Stimulated activated CD8-positive, alpha-beta memory T cell treated with anti-CD3 and anti-CD28 coated beads, Interleukin-4, amount 100 ng/mL, for 1 hour (primary cell): ENCODE measurements at places on chromosomes 6 and 20.

DNA sequence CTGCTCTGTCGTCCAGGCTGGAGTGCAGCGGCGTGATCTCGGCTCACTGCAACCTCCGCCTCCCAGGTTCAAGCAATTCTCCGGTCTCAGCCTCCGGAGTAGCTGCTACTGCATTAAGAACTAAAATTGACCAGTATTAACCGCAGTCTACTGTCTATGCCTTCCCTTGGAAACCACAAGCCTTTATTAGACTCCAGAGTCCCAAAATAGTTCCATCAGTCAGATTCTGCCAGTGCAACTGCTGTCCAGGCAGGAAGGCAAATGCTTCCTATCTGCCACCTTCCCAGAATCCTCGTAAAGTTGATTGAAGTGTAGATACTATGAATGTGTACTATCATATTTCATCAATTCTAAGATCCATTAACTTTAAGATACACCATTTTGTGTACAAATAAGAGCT, 16.7 kb downstream of the KAT14 start:
- DNase-seq: no peak

DNA sequence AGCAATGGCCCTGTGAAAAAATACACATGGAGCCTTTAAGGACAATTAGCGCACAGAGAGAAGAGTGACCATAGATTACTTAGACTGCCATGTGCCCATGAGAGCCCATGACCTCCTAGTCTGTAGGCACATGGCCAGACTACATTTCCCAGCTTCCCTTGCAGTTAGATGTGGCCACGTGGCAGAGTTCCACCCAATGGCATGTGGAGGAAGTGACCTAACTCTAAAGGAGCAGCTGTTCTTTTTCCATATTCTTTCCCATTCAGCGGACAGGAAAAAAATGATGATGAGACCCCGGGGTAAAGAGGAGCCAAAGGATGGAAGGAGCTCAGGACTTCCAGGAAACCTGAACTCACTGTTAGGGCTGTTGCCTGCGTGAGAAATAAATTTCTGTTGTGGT, 116.6 kb downstream of the CBLN4 start:
- no peak for DNase-seq

DNA sequence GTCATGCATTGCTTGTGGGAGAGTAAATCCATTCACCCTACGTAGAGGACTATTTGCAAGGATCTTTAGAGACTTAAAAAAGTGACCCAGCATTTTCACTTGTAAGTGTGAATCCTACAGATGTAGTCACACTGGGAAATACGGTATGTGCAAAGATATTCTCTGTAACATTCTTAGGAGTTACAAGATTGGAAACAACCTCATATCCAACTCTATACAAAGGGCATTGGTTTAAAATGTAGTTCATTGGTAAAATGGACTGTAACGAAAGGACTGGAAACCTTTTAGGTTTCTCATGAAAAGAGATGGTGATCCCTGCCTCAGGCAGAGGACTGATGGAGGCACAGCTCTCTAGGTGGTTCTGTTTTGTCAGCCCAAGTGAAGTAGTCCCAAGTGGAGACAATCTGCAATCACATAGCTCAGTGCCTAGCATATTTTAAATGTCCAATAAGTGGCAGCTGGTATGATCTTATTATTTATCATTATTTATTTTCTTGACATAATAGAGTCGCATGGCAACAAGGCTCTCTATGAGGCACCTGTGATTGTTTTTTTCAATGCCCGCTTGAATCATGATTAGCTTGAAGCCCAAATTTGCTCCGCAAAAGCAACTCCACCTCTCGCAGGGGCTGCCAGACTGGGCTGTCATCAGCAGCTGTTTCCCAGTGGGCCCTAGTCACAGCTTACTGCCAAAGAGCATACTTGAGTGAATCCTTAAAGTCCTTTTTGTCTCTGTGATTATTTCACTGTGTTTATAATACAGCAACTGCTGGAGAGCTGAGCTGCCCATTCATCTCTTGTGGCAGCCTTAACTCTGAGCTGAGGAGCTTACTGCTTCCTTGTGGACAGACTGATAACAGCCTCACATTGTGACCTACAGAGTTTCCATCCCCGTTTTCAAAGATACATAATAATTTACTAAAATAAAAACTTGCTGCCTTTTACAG, 19.8 kb upstream of the ENPP1 start:
- no peak for DNase-seq

DNA sequence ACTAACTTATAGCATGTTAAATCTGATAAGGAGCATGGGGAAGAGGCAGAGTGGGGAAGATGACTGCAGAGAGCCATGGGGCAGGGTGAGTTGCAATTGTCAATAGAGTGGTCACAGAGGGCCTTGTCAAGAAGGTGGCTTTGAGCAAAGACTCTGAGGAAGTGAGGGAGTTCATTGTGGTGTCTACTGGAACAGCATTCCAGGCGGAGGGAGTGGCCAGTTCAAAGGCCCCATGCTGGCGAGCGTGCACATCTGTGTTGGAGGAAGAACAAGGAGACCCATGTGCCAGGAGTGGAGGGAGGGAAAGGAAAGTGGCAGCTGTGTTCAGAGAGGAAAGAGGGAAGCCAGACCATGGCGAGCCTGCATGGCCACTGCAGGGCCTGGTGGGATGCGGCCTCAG, 15.8 kb upstream of the GPR6 start:
- DNase-seq: no peak

DNA sequence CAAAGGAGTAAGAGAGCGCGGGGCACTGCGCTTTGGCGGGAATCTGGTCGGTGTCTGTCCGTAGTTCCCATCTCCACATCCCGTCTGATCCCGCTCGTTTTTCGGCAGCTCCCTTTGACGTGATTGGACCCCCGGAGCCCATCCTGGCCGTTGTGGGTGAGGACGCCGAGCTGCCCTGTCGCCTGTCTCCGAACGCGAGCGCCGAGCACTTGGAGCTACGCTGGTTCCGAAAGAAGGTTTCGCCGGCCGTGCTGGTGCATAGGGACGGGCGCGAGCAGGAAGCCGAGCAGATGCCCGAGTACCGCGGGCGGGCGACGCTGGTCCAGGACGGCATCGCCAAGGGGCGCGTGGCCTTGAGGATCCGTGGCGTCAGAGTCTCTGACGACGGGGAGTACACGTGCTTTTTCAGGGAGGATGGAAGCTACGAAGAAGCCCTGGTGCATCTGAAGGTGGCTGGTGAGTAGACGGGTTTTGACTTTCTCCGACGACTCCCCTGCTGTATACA, 1.4 kb downstream of the BTN1A1 start:
- no peak for DNase-seq

- DNase-seq: no peak
These were observed 100.1 kb downstream of the DNAH8 start for GRCh38 chr6:38815250-38815649.

DNA sequence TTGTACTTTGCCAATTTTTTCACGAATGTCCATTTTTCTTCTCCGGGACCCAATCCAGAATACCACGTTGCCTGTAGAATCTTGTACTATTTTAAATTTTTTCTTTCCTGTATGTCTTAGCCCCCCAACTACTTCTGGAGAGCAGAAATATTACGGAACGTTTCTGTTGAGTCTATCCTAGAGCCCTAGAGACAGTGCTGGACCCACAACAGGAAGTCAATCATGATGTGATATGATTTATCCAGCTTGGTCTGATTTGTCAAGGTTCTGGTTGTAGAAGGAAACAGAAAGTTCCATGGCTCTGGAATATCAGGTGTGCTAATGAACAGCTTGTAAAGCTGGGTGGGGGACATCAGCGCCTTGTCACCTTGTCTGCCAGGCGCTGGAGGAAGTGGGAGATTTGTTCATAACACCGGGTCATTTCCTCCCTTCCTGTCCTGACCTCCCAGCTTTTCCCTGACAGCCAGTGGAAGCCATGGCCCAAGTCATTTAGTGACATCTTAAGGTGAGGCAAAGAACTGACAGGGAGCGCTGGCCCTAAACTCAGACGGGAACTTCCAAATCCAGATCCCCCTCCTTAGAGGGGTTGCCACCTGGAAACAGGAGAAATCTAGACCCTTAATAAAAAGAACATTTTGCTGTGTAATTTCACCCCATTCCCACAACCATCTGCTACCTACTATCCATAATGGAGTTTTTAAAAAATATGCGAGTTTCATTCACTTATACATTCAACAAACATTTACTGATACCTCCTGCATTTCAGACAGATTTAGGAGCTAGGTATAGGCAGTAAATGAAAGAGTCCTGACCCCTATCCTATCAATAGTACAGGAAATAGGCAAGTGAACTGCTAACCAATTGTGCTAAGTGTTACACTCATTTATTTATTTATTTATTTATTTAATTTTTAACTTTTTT, 130.5 kb downstream of the ZFP64 start:
- no peak for DNase-seq

GRCh38 chr6:116060572-116061283, at the start of gene FRK:
FRK (minus strand) TSS chr6:116060891; CDS start chr6:116060311, 580 bp downstream.
- no peak for DNase-seq

DNA sequence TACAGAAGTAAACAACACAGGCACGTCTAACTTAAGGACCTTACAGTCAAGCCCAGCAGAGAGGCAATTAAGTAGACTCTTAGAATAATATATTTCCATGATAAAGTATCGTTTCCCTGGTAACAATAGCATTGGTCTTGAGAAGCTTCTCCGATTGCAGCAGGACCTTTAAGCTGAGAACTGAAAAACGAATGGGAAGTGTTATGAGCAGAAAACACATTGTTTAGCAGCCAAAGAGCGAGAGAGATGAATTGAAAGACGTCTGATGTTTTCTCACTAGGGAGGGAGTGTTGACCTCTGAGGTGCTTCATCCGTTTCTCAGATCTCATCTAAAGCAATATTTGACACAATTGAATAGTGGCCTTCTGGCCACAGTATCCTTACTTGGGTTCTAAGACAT, 855 bp downstream of the BYSL start:
- no peak for DNase-seq

GRCh38 chr6:28648878-28649375, 123.2 kb downstream of the GPX5 start:
- DNase-seq: no peak

- DNase-seq: no peak
These were observed 24.4 kb upstream of the EDN1 start for GRCh38 chr6:12265791-12266190.

DNA sequence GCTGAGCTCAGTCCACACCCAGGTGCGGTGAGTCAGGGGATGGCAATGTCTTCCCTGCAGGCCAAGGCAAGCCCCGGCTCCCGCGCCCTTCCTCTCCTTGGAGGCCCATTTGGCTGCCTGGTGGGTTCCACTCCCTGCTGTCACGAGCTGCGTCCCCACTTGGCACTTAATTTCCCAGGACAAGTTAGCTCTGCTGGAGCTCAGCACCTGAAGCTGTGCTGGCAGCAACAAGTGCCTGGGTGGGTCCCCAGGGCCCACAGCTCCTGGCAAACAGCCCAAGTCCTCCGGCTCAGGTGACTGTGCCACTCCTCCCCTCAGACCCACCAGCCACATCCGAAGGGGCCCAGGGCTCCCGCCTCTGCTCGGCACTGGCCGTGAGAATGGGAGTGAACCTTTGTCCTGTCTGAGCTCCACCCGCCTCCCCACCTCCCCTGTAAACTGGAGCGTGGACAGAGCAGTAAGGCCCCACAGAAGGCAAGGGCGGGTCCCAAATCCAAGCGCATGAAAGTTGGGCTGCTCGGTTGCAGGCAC, 16.9 kb downstream of the LAMA5 start:
- no peak for DNase-seq

- no peak for DNase-seq
These were observed 67.1 kb downstream of the TFAP2A start for GRCh38 chr6:10347561-10348327.

- DNase-seq: no peak
These were observed 340.7 kb downstream of the ADGRB3 start for GRCh38 chr6:68975816-68976215.

DNA sequence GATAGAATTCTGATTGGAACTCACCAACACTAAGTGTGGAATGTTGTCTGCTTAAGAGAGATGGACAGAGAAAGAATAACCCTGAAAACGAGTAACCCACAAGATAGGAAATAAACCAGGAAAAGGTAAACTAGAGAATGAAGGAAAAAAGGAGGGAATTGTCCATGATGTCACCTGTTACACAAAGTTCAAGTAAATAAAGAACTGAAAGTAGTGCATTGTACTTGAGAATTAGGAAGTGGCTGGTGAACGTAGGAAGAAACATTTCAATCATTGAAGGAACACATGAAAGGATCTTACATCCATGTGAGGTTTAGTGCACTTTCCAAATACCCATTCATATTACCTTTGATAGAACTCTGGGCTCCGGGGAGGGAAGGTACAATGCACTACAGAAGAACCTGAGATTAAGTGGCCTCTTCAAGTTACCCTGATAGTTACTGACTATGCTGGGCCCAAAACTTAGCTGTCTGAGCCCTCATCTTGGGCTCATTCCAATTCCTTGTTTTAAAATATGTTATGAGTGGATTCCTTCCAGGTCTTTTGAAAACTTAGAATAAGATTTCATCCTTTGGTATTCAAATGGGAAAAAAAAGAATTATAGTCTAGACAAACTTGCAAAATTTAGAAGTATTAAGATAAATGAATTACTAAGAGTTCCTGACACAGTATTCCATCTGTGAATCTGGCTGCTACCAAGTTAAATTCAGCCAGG, 1.1 kb upstream of the STX7 start:
- DNase-seq: no peak

DNA sequence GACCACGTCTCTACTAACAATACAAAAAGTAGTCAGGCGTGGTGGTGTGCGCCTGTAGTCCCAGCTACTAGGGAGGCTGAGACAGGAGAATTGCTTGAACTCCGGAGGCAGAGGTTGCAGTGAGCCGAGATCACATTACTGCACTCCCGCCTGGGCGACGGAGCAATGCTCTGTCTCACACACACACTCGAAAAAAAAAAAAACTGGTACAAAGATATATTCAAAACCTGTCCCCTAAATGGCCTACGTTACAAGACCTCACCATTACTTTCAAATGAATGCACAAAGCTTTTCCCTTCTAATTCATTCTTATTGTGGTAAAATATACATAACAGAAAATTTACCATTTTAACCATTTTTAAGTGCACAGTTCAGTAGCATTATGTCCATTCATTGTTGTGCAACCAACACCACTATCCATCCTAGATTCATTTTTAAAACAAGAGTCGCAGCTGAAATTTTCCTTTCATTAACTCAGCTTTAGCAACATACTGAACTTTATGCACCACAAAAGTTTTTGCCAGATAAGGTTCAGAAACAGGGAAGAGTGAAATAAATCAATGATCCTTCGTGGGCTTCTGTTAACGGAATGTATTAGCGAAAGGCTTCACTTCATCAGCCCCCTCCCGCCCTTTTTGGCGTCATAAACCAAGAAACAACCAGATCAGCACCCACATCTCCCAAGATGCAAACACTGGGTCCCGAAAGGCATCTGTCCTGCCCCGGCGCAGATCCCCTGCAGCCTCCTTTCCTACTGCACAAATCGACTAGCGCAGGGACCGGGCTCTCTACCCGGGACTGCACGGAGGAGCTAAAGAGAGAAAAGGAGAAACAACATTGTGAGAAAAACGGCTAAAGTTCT, 825 bp upstream of the FAM135A start:
- DNase-seq: peak; percentile 2

DNA sequence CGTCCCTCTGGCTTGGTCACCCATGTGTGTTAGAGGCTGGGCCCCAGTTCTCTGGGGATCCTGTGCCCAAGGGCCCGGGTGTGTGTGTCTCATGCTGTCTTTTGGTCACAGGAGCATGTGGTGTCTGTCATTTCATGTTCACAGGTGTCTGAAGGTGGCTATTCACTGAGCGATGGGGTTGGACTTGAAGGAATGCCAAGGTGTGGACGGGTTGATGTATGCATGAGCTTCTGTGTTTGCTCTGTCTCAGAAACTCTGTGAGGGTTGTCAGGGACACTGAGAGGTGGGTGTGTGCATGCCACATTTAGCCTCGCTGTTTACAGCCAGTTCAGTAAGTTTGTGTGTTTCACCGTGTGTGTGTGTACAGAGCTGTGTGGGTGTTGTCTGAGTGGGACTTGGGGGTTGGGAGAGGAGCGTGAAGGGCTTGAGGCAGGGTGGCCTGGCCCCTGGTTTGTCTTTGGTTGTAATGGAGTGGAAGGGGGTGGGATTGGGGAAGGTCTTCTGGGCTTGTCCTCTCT, 1.2 kb downstream of the DDR1 start:
- DNase-seq: no peak
